ENCODE measurements at places on chromosomes 11 and 22.
A peak's percentile ranks its signal among the peaks of the same experiment; 100 is the strongest.

DNA sequence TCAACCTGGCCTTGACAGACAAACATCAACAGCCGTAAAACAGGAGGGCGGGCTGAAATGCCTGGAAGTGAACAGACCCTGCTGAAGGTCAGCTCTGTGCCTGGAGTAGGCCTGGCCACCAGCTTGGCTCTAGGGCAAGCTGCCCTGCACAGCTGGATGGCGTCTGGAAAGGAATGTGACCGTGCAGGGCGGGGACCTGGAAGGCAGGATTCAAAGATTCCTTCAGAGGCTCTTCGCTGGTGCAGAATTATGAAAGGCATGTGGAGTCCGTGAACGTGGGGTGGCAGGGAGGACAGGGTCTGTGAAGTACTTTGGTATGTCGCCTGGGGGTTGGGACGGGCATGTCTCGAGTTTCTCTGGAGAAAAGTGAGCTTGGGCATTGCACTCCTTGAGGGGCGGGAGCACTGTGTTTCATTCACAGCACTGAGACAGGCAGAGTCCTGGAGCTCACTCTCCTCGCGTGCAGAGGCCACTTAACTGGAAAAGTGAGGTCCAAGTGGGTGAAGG lies 1.5 kb downstream of the EHD1 start:
- no peak for DNase-seq

DNA sequence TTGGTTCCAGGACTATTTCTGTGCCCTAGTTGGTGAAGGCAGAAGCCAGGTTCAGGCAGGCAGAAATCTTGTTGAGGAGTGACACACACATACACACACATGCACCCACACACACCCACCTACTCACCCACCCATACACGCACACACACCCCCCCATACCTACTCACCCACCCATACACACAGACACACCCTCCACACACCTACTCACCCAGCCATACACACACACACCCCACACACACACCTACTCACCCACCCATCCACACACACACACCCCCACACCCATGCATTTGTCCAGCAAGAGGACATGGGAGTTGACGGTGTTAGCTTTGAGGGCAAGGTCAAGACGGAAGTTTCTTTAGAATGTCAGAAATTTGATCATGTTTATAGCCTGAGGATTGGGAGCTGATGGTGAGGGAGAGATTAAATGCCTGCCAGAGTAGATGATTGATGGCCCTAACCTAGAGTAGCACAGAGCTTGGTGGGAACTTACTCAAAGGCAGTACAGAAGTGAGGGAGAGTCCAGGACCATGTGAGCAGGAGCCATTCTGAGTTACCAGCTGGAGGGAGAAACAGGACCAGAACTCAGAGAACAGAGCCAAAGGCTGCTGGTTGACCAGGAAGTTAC lies 68.9 kb downstream of the CYB5R2 start:
- no peak for DNase-seq

GRCh38 chr11:119323532-119324033 lies 6.7 kb upstream of the MCAM start:
- peak; percentile 78 for DNase-seq

- DNase-seq: no peak
Observed at GRCh38 chr11:109035284-109035683, 370.4 kb downstream of the DDX10 start.

- DNase-seq: no peak
Observed at GRCh38 chr11:117706322-117706814, 90.6 kb downstream of the DSCAML1 start.

DNA sequence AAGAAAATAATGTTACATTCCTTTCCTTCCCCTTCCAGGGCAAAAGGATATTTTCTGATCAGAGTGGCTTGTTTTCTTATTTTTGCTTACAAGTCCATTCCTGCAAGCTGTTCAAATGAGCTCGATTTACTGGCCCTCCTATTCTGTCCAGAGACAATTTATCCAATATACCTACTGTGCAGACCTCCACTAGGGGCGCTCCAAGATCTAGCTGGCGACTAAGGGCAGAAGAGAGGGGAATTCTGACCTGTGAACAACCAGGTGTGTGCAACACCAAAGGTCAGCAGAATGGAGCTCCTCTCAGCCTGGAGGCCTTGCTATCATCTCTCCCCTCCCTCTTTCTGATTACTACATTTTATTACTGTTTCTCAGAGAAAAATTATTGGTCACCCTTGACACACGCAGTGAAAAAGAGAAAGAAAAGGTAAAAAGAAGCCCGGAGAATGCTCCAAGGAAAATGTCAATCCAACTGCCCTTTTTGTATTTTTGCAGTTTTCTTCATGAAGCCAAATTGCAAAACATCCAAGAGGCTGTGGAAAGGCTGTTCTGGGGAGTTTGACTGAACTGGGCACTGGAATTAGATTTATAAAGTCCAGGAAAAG lies 3.2 kb downstream of the SEZ6L start:
- DNase-seq: no peak

DNA sequence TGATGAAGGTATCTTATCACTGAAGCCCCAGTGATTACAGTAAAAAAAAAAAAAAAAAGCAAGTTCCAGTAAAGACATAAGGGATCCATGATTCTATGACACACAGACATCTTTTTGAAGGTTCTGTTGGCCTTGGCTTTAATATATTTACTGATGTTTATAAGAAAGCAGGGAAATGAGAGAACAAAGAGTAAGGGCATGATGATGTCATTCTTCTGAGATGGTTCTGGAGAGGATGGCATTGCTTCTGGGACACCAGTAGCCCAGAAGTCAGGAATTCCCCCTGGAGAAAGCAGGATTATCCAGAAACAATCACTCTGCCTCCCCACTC lies 233.6 kb downstream of the FAM76B start:
- DNase-seq: no peak

DNA sequence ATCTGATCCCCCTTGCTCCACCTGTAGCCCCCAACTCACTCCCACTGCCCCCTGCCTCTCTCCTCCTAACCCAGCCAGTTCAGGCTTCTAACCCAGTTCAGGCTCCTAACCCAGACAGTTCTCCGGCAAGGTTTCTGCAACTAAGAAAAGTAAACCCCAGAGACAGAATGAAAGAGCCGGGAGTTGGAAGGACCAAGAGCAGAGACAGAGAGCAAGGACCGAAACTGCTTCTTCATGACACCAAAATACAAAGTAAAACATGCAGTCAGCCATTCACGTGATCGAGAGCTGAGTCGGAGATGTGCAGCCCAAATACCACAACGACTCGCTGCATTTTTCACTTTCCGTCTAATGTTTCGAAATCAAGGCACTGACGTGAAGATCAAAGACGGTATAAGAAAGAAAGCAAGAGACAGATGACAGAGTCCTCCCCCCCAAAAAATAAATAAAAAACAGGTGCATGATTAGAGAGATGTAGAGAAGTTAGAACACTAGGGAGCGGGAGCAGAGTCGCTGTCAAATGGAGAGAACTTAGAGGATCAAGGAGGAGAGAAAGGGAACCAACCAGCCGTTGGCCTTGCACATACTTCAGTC lies 884 bp downstream of the IL10RA start:
- DNase-seq: no peak

DNA sequence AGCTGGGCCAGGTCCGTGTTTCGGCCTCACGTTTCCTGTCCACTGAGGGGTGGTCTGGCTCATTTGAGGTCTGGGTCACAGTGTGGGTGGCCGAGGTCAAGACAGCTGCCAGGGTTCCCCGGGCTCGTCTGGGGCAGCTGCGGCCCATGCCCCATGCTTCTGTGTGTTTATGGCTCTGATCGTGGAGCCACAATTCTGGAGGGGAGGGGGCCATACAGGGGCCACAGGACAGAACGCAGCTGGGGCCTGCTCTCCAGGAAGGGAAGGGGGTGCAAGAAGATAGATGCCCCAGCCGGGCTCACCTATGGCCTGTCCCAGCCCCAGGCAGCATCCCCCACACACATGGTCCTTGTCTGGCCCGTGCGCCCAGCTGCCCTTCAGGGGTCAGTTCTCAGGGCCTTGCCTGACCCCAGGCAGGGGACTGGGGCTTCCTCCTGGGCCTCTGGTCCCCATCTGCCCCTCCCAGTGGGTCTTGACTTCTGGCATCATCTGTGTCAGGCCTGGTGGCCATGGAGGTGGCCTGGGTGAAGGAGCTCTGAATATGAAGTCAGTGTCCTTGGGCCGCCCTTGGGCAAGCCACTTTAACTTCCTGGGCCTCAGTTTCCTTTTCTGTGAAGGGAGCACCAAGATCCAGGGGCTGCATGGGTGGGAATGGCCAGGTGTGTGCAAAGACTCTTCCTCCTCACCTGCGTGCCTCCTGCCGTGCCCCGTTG lies 8.4 kb downstream of the TSPAN32 start:
- no peak for DNase-seq

GRCh38 chr11:108853864-108854263 lies 189.0 kb downstream of the DDX10 start:
- DNase-seq: no peak

GRCh38 chr11:128766591-128767081 lies 72.8 kb downstream of the FLI1 start:
- DNase-seq: no peak

Measured in stimulated activated CD8-positive, alpha-beta memory T cell treated with anti-CD3 and anti-CD28 coated beads, Interleukin-4, amount 100 ng/mL, for 4 hours (primary cell).